ENCODE measurements at places on chromosomes 2 and 18.

DNA sequence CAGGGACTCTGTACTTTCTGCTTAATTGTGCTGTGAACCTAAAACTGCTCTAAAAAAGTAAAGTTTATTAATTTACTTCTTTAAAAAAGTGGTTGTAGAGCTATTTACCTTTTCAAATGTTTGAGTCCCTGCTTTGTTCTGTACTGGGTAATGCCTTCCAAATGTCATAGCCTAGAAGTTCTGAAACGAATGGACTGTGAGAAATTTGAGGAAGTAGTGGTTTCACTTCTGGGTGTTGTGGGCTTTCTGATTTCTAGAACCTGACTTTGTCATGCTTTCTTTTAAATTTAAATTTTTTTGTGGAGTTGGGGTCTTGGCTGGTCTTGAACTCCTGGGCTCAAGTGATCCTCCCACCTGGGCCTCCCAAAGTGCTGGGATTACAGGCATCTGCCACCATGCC, 44.6 kb downstream of the SMAD4 start:
- DNase-seq = no peak

GRCh38 chr2:145741636-145742035, 1221.7 kb upstream of the ZEB2 start:
- DNase-seq = no peak

DNA sequence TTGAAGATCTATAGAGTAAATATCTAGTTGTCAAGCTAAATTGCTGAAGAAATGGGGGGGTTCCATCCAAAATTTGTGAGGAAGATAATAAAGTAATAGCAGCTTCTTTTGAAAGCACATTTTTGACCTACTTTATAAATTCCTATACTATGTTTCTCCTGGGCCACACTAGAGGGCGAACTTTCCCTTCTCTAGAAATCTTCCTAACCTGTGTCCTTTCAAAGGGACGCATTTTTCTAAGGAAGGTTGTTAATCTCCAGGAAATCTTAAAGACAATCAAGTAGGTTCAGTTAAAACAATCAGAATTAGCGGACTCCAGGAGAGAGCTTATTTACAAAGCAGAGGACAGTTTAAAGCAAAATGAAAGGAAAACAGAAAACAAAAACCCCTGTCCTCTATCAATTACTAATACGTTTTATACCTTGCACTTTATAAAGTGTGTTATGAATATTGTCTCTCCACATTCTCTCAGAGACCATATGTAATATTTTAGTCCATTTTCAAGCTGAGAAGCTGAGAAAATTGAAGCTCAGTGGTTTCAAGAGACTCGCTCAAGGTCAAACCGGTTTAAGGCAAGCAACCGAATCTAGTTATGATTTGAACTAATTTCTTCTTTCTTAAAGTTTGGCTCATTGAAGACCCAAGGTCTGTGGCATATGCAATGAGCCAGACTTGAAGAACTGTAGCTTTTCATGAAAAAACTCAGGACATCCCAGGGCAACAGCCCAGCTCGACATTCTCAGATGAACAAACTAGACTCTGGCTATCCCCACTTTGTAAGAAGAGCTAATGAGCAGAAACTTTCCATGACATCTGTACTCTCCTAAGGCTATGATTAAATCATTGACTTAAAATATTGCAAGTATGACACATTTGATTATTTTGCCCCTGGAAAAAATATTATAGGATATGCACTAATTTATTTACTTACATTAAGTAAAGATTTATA, 273.6 kb downstream of the PAX3 start:
- DNase-seq = peak; percentile 3

GRCh38 chr2:43021791-43022509, 204.5 kb downstream of the ZFP36L2 start:
- DNase-seq = no peak

DNA sequence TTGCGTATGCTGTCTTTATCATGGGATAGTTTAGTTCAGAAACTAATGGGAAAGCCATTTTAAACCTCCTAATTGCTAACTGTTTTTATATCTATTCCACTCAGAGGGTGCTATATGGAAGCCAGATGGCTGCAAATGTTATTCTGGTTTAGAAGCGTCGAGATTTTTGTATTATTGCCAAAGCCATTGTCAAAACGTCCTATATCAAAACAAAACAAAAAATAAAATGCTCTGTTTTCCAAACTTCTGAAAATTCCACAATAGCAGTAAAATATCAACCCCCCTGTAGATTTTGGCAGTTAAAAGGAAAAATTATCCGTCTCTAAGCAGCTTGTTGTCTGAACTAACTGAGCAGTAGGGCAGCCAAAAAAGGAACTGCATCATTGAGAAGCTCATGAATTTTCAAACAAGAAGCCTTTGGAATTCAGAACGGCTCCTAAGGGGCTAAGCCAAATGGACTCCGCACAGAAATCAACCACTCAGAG, 195.4 kb upstream of the CWC22 start:
- DNase-seq = peak; percentile 56

DNA sequence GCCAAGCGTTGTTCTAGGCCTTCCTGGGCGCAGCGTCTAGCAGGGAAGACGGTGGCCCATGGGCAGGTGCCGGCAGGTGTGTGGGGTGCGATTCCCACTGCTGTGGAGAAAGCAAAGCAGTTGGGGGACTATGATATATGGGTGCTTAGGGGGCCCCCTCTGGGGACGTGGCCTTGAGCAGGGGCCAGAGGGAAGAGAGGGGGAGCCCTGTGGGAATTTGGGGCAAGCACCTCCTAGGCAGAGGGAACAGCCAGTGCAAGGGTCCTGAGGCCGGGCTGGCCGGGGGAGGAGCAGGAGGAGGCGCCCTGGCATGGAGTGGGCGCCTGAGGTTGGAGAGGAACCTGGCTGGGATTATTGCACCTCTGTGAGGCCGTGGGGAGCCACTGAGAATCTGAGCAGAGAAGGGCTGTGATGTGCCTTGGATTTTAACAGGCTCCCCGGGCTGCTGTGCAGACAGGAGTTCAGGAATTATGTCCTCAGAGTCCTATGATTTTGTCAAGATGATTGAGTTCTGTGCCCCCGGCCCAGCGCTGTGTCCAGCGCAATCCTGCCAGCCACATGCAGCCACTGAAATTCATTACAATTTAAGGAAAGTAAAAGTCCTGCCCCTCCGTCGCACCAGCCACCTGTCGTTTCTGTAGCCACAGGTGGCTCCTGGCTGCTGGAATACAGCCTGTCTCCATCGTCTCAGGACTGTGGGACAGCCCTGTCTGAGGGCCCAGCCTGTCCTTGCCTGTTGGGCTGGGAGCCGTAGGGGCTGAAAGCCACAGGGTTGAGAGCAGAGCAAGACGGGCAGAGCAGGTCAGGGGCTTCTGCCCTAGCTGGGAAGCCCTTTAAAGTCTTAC, 9.1 kb upstream of the KLHL30 start:
- DNase-seq = no peak

GRCh38 chr18:7116001-7116730, 1.4 kb downstream of the LAMA1 start:
- DNase-seq = no peak

DNA sequence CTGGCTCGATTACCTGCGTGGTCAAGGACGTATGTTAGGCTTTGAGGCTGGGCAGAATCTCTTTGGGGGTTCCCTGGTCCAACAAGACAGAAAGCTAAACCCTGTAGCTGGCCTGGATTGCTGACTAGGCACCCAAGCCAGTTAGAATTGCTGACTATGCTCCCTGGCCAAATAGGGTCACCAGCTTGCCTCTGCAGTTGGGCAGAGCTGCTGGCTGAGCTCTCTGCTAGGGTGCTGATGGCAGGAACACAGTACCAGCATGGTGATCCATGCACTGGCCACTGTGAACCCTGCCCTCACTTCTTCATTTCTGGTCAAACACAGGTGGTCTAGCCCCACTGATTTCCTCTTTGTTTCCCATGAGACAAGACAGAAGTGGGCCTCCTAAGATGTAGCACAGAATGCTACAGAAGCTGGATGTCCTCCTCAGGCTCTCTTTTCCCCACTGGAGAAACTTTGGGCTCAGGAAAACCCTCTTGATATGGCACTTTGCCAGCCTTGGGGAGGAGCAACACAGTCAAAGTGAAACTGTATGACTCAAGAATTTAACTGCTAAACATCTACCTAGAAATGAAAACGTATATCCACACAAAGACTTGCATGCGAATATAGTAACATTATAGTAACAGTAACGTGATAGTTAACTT, 20.8 kb downstream of the SP140L start:
- DNase-seq = no peak

- DNase-seq = no peak
These were observed 85.4 kb downstream of the MYL12B start for GRCh38 chr18:3347286-3347803.

DNA sequence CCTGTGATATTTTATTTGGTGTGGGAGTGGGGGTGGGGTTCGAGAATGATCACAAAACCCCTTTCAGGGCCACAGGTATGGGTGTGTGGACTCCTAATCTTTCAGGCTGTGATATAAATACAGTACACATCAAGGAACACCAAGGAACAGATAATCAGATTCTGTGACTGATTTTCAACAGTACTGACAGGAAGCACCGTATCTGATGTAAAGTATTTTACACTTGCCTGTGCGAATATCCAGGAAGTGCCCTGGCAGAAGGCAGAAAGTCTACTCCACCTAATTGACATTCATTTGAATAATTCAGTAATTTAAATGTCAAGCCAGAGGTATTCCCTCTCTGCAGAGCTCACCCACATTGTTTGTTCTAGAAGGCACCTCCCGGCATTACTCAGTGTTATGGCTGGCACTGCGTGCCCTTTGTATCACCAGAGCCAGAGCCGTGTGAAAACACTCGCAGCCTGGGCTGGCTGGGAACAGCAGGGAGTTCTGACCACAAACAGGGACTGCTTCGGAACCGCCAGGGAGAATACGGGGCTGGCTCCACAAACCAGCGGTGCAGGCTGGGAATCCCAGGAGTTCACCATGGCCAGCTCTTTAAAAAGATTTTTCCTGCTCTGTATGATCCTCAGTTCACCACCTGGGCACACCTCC, 91.8 kb downstream of the ACVR1 start:
- DNase-seq = no peak

- DNase-seq = peak; percentile 33
These were observed 30.7 kb upstream of the FRZB start for GRCh38 chr2:182897137-182897536.

GRCh38 chr2:162242586-162243280, 512 bp downstream of the FAP start:
- peak; percentile 87 for DNase-seq

DNA sequence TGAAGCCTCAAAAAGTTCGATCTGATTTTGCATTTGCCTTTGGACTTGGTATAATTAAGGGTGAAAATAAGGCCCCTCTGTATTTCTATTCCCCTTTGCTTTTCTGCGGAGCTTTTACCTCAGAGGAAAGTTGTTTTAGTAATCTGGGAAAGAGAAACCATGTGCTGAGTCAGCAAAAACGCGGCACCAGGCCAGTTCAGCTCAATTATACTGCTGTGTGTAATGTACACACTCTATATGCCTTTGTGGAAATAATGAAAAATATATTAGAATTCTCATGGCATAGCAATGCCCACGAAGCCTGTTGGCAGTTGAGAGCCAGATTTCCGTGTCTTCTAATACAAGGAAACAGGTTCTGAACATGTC, 161.9 kb upstream of the SIX2 start:
- DNase-seq = no peak

- peak; percentile 9 for DNase-seq
These were observed 17.6 kb downstream of the NEB start for GRCh38 chr2:151716721-151717120.

- DNase-seq = no peak
These were observed 204.2 kb upstream of the SMAD2 start for GRCh38 chr18:48134609-48135008.

- no peak for DNase-seq
These were observed 2.2 kb upstream of the GAREM1 start for GRCh38 chr18:32472841-32473240.

GRCh38 chr2:95380280-95380679, 22.2 kb upstream of the FAHD2A start:
- no peak for DNase-seq

GRCh38 chr18:51053814-51054213, 23.8 kb downstream of the SMAD4 start:
- no peak for DNase-seq

DNA sequence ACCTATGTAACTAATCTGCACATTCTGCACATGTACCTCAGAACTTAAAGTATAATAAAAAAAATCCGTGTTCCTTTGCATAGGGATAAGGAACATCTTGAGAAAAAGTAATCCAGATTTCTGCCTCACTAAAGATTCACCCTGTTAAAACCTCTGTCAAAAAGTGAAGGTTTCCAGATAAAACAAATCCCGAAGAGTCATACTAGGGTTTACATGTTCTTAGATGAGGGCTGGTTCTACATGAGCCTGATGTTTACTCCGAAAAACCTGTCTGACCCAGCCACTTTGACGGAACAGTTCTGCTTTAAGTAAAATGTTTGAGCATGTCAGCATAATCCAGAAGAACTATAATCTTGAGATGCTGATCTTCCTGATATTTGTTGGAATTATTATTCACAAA, 515.6 kb upstream of the SLC8A1 start:
- no peak for DNase-seq

DNA sequence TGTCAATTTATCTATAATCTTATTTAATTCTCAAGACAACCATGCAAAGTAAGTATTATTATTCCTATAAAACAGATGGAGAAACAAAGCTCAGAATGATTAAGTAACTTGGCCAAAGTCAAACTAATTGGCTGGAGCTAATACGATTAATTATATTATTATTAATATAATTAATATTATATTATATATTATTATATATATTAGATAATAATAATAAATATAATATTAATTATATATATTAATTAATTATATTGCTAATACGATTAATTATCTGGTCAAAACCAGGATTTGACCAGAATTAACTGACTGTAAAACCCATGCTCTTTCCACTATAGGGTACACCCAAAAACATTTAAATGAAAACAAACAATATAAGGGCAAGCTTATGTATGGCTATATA, 52.4 kb downstream of the FARSB start:
- DNase-seq = no peak

GRCh38 chr2:199490049-199490448, 32.3 kb upstream of the SATB2 start:
- DNase-seq = no peak

GRCh38 chr2:233165895-233166661, 85.4 kb upstream of the ATG16L1 start:
- DNase-seq = no peak

DNA sequence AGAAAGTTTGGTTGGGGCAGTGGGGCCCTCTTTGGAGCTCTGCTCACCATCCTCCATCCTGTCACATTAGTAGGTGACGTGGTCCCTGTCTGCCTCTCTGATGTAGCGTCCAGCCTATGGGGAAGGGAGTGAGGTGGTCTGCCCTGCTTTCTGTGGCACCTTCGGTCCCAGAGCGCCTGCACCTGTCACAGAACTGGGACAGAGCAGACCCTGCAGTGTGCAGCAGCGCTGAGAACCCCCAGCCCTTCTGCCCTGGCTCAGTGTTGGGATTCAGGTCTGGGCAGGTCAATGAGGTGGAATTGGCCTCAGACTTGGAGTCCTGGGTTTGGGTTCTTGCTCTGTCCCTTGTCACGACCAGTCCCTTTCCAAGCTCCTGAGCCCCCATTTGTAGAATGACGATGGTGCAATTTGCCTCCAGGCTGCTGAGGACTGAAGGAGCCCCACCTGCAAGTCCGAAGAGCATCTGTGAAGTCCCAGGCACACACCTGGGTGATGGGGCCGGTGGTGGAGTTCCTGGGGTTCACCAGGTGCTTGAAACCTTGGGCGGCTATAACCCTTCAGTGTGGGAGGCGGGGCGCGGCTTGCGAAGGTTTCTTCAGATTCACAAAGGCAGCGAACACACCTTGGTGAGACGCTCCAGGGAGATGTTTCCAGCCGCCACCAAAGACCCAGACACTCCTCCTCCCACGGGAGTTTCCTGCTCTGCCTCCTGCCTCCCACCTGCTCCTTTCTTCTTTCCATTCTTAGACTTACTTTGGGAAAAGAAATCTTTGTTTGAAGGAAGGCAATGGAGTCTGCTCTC, 265.4 kb upstream of the HDAC4 start:
- no peak for DNase-seq

GRCh38 chr18:27803957-27804356, 373.0 kb downstream of the CDH2 start:
- DNase-seq = no peak

Data from fibroblast of skin of left quadriceps (primary cell).